ELR (cell line): ENCODE measurements at places on chromosomes 1 and 21.

- peak; percentile 73 for DNase-seq
Measured at GRCh38 chr1:151060007-151060656, at the start of gene MLLT11. Gene MLLT11 (plus strand): TSS chr1:151060397. CDS start chr1:151067225, 6,828 bp downstream.

GRCh38 chr1:50959303-50959912 lies 659 bp downstream of the FAF1 start:
- DNase-seq, result peak; percentile 73

DNA sequence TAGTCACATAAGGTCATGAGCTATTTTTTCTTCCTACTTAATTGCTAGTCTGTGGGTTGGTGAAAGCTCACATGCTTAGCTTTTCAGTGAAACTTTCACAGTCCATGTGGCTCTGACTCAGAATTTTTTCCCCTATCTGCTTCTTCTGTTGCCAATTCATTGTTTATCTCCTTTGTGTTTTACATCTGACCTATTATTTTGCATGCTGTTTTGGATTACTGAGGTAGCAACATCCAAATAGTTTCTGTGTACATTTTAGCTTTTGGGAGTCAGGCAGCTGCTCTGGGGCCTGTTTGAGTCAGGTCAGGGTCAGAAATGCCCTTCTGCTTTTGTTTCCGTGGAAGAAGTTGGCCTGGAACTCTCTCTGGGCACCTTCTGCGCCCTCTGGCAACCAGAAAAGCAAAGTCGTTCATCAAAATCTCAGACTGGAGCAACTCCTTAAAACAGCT lies 40.0 kb downstream of the ROR1 start:
- DNase-seq, result no peak

DNA sequence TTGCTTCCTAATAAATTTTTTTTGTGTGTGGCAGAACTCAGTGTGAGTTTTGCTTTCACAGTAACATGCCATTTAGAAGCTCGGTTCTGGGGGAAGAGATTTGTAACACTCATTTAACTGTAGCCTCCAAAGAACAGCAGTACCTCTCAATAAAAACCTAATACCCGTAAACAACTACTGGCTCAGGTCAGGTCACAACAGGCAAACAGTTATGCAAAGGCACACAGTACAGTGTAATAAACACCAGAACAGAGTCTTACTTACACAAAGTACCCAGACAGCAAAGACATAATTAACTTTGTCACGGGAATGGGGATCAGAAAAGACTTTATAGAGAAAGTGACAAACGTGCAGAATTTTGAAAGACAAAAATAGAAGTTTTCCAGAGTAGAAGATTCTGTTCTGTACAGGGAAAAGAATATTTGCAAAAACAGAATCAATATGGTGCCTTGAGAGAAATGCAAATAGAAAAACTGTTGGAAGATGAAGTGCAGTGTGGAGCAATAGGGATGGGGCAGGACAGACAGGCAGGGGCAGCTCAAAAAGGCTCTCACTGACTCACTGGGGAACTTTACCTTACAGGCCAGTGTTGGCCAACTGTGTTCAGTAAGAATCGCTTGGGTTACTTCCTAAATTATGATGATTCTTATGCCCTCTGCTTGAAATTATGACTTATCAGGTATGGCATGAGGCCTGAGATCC lies 38.8 kb downstream of the EGLN1 start:
- no peak for DNase-seq

GRCh38 chr1:201954263-201955008 lies 867 bp upstream of the TIMM17A start:
- peak; percentile 18 for DNase-seq

DNA sequence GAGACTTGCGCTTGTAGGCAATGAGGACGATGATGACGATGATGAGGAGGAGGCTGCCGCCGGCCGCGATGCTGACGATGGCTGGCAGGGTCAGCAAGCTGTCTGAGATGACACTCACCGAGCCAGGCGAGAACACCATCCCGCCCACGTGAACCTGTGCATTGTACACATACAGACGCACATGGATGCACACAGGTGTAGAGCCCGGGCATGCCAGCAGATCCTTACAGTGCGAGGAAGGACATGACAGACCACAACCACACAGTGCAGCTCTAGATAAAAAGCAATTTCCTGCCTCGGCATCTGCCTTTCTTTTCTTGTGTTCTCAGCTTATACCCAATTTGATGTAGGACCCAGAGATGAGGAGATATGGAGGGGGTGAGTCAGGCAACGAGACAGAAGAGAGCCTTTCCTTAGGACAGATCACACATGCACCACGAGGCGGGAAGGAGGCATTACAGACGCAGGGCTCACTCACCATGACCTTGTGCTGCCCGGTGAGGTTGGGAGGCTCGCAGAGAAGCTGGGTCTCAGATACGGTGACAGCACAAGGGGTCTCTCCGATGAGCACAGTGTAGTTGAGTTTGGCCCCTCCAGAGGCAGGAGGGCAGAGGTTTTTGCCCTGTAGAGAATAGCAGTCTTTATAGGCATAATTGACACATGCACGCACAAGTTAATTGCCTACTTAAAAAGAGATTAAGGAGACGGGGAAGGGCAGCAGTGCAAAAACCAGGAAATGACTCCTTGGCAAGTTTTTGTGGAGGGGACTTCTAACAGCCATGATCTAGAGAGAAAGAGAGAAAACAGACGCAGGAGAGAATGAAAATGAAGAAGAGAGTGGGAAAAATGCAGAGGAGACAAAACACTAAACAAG lies 133.9 kb upstream of the CD34 start:
- DNase-seq, result no peak

- DNase-seq, result no peak
Measured at GRCh38 chr1:205030896-205031295, 12.1 kb upstream of the CNTN2 start.

DNA sequence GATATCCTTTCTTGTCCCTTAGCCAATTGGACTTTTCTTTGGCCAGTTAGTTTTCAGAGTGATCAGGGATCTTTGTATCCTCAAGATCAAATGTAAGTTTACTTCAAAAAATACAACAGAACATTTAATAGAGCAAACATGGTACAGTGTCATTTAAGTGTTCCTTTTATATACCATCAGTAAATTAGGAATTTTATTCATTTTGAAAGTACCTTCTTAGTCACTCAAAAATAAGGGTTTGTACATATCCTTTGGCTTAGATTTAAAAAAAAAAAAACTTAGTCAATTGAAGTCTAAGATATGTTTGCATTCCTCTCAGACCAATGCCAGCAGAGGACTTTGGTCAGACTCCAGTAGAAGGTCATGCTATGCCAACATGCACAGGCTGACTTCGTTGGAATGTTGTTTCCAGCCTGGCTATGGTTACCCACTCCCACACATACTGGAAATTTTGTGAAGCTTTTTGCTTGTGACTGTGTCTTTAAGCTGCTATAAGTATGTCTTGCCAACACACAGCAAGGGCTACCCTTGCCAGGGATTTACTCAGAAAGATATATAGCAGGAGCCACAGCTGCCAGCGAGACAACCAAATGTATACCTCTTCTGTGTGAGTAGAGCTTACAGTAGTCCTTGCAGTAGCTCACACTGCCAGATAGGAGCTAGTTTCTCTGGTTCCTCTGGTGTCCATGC lies 81.5 kb upstream of the LRIF1 start:
- DNase-seq, result no peak

GRCh38 chr1:203572134-203572625 lies 54.5 kb upstream of the ATP2B4 start:
- DNase-seq, result no peak

DNA sequence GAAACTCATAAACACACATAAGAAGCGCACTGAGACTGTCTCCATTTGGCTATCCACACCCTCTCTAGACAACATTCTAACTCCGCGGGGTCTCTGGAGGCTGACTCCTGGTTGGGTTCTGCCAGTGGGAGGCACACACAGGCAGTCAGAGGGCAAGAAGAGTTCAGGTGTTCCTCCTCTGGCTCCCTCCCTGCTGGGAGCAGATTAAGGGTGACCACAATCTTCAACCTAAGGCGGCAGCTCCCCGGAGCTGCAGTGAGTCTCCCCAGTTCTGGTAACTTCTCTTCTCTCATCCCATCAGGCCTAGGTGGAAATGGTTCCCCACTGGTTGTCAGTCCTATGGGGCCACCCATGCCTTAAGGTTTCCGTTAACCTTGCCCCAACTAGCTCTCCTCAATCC lies 7.4 kb upstream of the TENT5C start:
- no peak for DNase-seq

GRCh38 chr1:47437447-47438164 lies at the start of gene FOXD2:
Gene FOXD2 (plus strand): TSS chr1:47438044. CDS start chr1:47438136, 92 bp downstream.
- peak; percentile 87 for DNase-seq

- DNase-seq, result peak; percentile 49
Measured at GRCh38 chr1:157691285-157691920, 9.2 kb downstream of the FCRL3 start.

- DNase-seq, result no peak
Measured at GRCh38 chr1:13556224-13556764, 27.3 kb upstream of the PDPN start.

GRCh38 chr1:182147136-182147820 lies 85.8 kb upstream of the ZNF648 start:
- DNase-seq, result no peak

DNA sequence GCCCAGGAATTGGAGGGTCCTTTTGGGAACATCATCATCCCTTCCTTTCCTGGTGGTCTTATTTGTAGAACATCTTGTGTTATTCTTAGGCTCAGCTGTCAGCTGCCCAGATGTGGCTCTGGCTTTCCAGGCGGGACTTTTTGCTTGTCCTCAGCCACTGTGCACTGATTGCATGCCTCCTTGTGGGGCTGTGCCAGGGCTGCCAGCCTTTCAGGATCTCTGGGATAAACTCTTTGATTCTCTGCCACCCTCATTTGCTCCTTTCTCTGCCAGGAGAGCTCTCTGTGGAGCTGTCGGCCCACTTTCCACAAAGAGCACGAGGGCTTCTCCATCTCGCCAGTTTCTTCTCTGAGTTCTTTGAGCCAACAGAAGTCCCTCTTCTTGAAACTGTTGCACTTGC lies 63.1 kb downstream of the PTPRU start:
- no peak for DNase-seq

GRCh38 chr1:156726549-156727226 lies 1.6 kb upstream of the METTL25B start:
- peak; percentile 82 for DNase-seq

DNA sequence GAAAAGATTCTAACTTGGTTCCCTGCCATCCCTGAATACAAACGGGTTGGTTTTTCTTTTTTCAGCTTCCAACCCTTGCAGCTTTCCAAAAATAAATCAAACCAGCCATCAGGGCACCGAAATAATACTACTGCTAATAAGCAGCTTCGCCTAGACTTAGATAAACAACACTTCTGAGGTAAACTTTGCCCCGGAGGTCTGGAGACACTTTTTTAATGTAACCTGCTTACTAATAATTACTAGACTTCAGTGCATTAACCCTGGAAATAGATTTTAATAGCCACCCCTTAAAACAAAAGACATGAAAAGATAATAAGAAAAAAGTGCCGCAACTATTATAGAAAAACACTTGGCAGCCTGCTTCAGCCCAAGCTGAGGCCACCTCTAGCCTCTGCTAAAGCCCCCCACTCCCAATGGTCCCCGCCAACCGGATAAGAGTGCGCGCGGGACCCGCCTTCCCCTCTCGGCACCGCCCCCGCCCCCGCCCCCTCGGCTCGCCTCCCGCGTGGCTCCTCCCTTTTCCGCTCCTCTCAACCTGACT lies 405 bp upstream of the GADD45A start:
- no peak for DNase-seq

DNA sequence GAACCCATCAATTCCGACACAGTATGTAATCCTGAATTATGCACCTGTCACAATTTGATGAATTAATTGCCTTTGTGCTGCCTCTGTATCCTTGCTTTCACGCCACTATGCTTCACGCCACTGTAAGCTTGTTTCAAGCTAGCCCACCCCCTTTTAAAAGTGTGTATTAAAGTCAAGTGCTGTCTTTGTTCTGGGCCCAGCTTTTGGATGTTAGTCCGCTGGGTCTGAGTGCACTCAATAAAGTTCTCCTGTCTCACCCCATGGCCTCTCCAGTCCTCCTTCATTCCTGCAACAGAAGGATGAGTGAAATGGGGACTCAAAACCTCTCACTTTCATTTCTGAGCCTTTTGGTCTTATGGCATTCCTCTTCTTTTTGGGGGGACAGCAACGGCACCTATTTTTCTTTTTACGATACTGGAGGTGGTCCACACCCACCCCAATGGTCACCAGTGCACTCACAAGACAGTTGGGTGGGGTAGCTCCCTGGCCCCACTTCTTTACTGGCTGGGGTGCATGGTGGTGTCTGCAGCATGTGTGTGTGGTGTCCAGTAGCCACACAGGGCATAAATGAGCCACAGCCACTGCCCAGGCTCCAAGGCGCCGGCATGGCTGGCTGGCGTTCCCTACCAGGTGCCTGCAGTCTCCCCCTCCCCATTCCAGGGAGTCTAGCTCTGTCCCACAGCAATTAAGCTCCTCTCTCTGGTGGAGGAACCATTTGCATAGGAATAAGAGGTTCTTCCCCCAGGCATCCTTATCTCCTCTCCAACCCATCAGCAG lies 1.8 kb downstream of the THEM4 start:
- DNase-seq, result no peak

- DNase-seq, result no peak
Measured at GRCh38 chr1:204652497-204652896, 33.0 kb downstream of the LRRN2 start.

DNA sequence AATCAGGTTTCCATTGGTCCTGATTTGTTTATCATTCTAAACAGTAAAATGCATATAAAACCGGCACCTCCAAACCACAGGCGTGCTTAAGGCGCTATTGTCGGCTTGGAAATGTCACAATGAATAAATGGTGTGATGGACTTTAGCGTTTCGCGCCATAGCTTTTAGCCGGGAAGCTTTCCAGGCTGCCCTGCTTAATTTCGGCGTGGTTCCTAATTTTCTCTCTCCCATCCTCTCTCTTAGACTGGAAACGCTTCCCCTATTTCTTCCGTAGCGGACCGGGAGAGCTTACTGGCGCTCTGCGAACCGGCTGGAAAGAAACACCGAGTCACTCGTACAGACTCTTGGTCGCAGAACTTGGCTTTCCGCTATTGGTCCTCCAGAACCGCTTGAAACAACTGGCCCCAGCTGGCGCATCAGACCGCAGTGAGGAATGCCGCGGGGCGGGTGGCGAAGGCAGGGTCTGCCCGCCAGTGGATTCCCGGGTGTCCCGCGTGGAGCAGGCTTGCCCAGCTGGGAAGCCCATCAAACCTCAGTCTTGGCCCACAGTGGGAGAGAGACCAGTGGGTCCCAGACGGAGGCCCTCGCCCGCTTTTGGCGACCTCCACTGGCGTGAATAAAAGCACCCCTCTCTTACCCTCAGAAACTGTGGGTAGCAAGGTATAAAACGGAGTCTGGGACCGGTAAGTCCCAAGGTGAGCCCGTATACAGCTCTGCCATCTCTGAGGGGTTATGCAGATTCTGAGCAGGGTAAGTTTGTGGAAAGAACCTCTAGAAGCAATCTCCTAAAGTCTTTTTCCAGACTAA lies 4.0 kb upstream of the LHX8 start:
- no peak for DNase-seq

DNA sequence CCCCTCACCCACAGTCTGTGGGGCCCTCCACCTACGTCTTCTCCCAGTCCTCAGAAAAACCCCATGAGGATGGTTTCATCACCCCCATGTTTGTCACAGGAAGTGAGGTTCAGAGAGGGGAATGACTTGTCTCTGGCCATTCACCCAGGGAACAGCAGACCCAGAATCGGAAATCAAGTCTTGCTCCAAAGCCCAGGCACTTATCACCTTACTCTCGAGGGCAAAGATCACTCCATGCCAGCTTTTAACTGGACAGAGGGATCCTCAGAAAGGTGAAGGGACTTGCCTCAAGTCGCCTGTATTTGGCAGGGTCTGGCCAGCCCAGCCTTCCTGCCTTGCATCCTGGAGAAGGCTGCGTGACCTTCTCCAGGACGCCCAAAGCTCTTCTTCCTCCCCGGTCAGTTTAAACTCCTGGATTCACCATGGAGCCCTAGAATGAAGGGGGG lies 57.9 kb upstream of the SSBP3 start:
- DNase-seq, result peak; percentile 39
